ENCODE measurements at places on chromosomes 7 and 10.

- H3K36me3 ChIP-seq = no peaks in the 10 kb centered on the region
- no peaks in the 10 kb centered on the region for H3K4me1 ChIP-seq
- DNase-seq = no peak
Measured at GRCh38 chr10:104766341-104766740, 125.3 kb downstream of the SORCS3 start.

GRCh38 chr10:98577168-98577567, 130.4 kb upstream of the HPS1 start:
- DNase-seq = no peak
- no peaks in the 10 kb centered on the region for H3K36me3 ChIP-seq
- H3K4me3 ChIP-seq = no peak overlapping the region

DNA sequence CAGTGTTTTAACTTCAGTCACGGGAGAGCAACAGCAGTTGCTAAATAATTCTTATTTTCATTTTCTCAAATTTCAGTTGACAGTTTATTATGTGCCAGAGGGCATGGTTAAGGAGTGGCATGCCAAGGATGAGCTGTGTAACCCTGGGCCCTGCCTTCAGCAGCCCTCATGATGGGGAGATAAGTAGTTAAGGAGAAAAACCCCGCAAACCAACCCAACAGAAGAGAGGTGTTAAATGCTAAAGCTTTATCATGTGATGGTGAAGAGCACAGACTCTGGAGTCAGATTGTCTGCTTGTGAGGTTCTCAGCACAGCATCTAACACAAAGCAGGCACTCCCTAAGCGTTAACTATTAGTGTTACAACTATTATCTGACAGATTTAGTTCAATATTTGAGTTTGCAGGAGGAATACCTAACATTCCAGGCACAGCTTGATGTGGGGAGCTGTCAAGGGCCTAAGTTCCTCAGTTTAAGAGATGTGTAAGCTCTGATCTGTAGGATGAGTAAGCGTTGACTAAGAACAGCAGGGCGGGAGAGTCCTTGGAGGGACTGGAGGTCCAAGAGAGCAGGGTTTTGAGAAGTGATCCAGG, 29.6 kb downstream of the STAM start:
- H3K36me3 ChIP-seq = peaks cover 15% of the 10 kb centered on the region
- DNase-seq = no peak
- H3K27ac ChIP-seq = no peak overlapping the region
- H3K4me1 ChIP-seq = peaks cover 57% of the 10 kb centered on the region
- no peaks in the 10 kb centered on the region for H3K27me3 ChIP-seq

DNA sequence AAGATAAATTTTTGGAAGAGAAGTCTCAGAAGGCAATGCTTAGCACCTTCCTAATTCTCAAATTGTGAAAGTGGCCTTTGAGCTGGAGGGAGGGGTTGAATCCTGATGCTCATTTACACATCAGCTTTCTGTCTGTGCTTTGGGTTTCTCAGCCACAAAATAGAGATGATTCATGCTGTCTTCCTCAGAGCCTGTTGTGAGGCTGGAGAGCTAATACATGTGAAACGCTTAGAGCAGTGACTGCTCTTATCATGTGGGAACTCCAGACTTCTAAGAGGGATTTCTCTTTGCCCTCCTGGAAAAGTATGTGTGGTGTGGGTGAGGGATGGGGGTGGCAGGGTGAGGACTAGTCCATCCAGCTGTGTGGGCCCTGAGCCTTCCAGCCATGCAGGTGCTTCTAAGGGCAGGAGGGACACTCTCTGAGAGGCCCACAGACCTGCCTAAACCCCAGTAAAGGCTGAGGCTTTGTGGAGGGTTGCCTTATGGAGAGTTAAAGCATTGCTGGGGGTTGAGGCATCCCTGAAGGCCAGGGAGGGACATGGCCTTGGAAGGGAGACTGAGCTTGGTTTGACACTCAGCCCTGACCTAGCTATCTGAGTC, 4.8 kb upstream of the EVX1 start:
- H3K36me3 ChIP-seq = no peaks in the 10 kb centered on the region
- DNase-seq = no peak
- H3K27ac ChIP-seq = no peak overlapping the region
- peaks cover 23% of the 10 kb centered on the region for H3K4me1 ChIP-seq
- H3K27me3 ChIP-seq = peaks cover 96% of the 10 kb centered on the region

DNA sequence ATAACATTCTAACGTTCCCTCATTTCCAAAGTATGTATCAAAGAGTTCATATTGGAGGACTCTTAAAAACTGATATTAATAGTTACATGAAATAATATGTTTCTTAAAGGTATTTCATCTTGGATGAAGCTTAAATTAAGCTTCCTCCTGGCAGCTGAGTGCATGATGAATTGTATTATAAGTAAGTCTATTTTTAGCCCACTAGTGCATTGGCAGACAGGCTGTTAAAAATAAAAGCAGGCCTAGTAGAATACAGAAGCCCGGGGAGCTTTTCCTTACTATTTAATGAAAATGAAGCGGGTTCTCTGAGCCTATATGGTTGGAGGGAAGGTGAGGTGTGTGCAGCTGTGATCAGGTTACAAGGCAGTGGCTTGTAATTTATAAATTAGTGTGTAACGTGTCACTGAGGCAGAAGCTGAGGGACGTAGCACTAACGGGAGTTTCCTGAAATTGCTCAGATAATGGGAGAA, 130.7 kb upstream of the KMT2E start:
- no peak overlapping the region for H3K27ac ChIP-seq
- peaks cover 11% of the 10 kb centered on the region for H3K4me1 ChIP-seq
- no peaks in the 10 kb centered on the region for H3K27me3 ChIP-seq
- no peak overlapping the region for H3K4me3 ChIP-seq
- H3K36me3 ChIP-seq = no peaks in the 10 kb centered on the region

DNA sequence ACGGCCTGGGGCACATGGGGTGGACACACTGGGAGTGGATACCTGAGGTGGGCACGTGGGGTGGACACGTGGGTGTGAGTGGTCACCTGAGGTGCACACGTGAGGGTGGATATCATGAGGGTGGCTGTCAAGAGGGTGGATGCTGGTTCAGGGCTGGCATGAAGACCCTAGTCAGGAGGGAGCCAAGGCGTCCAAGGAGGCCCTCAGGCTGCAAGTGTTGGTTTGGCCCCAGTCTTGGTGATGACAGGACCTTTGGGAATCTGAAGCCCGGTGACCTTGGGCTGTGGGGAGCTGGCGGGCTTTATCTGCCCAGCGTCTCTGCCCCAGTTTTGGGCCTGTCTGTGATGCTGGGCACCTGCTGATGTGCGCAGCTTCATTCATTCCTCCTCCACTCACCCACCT, 24.9 kb upstream of the PFKFB3 start:
- H3K4me3 ChIP-seq = no peak overlapping the region
- DNase-seq = no peak
- no peaks in the 10 kb centered on the region for H3K27me3 ChIP-seq
- peaks cover 17% of the 10 kb centered on the region for H3K36me3 ChIP-seq
- peaks cover 45% of the 10 kb centered on the region for H3K4me1 ChIP-seq
- H3K27ac ChIP-seq = no peak overlapping the region

DNA sequence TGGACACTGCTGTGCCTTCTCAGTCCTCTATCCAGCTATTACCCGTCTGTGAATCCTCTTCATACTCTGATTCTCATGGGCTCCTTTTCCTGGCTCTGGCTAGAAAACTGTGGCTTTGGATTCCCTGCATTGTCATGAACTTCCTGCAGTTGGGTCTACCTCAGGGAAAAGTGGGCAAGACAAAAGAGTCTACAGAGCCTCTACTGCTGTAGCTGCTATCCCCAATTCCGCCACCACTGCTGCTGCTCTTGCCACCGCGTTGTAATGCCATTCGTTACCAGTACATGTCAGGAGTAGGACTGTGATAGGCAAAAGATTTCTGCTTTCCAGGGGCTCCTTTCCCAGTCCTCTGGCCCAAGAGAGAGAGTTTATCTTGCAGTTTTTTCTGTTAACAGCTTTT, 23.9 kb upstream of the PPP1R17 start:
- DNase-seq = no peak
- no peak overlapping the region for H3K27ac ChIP-seq
- no peak overlapping the region for H3K4me3 ChIP-seq
- no peaks in the 10 kb centered on the region for H3K36me3 ChIP-seq

DNA sequence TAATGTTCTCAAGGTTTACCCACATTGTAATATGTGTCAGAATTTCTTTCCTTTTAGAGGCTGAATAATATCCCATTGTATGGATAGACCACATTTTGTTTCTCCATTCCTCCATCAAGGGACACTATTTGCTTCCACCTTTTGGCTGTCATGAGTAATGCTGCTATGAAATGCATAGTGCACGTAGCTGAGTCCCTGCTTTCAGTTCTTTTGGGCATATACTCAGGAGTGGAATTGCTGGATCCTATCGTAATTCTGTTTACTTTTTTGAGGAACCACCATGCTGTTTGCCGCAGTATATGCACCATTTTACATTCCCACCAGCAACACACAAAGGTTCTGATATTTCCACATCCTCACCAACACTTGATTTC, 60.0 kb downstream of the PRF1 start:
- DNase-seq = no peak
- H3K36me3 ChIP-seq = no peaks in the 10 kb centered on the region
- H3K27me3 ChIP-seq = no peaks in the 10 kb centered on the region
- no peak overlapping the region for H3K4me3 ChIP-seq
- no peak overlapping the region for H3K27ac ChIP-seq

DNA sequence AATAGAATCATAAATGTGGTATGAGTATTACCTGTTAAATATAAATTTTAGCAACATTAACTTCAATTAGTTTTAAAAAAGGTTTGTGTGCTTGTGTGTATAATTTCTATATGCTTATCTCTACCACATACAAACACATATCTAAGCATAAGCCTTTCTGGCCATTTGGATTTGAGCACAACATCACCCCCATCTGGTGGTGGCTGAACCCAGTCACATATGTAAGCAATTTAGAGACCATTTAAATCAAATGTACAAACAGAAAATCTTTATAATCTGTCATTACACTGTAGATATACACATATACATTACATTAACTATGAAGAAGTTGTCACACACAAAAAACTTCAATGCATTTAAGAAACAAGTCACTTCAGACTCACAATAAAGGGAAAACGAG, 31.7 kb downstream of the GPR22 start:
- H3K36me3 ChIP-seq = peaks cover 20% of the 10 kb centered on the region
- H3K27ac ChIP-seq = no peak overlapping the region
- DNase-seq = peak; percentile 6
- no peak overlapping the region for H3K4me3 ChIP-seq

- no peak overlapping the region for H3K27ac ChIP-seq
- no peak for DNase-seq
- H3K4me1 ChIP-seq = no peaks in the 10 kb centered on the region
- peaks cover 6% of the 10 kb centered on the region for H3K27me3 ChIP-seq
- no peaks in the 10 kb centered on the region for H3K36me3 ChIP-seq
- H3K4me3 ChIP-seq = no peak overlapping the region
Measured at GRCh38 chr10:23793577-23793976, 354.7 kb downstream of the OTUD1 start.

DNA sequence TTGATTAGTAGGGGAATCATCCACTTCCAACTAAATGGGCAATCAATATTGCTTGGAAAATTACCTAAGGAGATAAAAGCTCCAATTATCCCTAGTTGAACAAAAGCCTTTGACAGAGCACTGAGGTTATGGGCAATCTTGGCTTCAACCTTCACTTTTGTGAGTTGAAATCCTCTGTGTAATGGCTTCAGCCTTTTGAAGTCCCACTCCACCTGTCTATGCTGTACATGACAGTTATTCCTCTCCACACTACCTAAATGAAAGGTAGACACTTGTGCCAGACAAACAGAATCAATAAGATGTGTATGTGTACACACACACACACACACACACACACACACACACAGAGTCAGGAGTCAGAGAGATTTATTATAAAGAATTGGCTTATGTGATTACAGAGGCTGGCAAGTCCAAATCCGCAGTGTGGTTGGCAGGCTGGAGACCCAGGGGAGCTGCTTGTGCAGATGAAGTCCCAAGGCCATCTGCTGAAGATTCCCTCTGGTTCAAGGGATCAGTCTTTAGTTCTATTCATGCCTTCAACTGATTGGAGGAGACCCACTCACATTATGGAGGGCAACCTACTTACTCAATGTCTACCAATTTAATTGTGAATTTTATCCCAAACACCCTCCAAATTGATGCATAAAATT, 164.8 kb upstream of the CDC14C start:
- H3K27me3 ChIP-seq = no peaks in the 10 kb centered on the region
- no peak overlapping the region for H3K27ac ChIP-seq
- no peaks in the 10 kb centered on the region for H3K4me1 ChIP-seq
- DNase-seq = no peak
- no peak overlapping the region for H3K4me3 ChIP-seq

- peaks cover 43% of the 10 kb centered on the region for H3K36me3 ChIP-seq
- DNase-seq = no peak
- H3K27me3 ChIP-seq = no peaks in the 10 kb centered on the region
Measured at GRCh38 chr10:69383558-69383957, 33.2 kb downstream of the TACR2 start.

GRCh38 chr10:117699436-117700075, 157.0 kb downstream of the EMX2 start:
- peaks cover 15% of the 10 kb centered on the region for H3K27me3 ChIP-seq
- no peak overlapping the region for H3K4me3 ChIP-seq

DNA sequence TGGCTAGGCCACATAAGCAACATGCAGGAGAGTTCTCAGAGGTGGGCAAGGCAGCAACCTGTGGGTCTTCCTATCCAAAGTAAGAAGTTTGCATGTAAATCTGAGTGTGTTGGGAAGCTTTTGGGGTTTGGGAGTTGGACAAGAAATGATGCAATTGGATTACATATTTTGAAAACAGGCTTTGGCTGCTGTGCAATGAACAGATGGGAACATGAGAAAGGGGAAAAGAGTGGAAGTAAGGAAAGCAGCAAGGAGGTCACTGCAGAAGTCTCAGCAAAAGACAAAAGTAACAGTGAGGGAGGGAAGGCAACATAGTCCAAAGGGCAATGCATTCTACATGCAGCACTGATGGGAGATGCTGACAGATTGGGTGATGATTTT, 61.1 kb upstream of the C10orf90 start:
- no peak overlapping the region for H3K4me3 ChIP-seq
- no peaks in the 10 kb centered on the region for H3K4me1 ChIP-seq
- no peaks in the 10 kb centered on the region for H3K27me3 ChIP-seq
- no peak for DNase-seq

DNA sequence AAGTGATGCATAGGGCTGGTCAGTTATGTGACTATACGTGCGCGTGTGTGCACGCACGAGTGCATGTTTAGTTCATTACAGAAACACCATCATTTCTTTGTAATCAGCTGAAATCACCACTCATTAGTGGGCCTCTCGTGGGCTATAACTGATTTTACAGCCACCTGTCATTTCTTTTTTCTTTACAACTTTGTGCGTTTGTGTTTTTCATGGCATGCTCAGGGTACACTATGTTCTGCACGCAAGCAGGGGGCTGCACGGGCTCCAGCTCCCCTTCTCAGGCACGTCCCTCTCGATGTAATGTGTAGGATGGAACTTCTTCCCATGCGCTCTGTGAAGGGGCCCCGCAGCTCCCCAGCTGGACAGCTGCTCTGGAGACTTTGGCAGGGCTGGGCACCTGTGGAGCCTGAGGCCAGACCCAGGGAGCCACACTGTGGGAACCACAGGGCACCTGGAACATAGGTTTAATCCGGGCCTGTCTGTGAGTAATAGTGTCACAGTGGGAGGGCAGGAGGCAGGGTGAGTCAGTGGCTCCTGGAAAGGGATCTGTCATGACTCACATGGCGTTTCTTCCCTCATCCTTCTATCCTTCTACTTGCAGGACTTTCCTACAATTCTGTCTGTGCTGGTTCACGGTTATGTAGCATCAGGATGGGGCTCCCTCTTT, 4.9 kb downstream of the GCK start:
- H3K27ac ChIP-seq = no peak overlapping the region
- H3K36me3 ChIP-seq = no peaks in the 10 kb centered on the region
- H3K27me3 ChIP-seq = no peaks in the 10 kb centered on the region
- no peak for DNase-seq
- H3K4me3 ChIP-seq = no peak overlapping the region
